ENCODE measurements at places on chromosomes 7 and 10.

DNA sequence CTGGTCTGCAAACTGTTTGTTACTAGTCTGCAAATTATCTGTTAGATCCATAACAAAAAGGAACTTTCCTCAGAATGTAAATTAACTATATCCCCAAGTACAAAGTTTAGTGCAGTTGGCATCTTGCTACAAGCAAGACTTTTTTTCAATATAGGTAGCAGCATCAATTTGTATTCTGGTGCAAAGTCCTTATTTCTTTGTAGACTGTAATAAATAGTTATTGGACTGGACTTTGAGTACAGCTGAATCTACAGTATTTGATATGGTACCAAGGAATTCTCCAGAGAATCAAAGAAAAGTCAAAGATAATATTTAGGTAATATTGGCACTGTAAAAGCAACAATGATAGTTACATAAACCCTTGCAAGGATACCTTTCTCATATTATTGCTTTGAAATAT lies 89.6 kb downstream of the EXOC6 start:
- no peak for DNase-seq

DNA sequence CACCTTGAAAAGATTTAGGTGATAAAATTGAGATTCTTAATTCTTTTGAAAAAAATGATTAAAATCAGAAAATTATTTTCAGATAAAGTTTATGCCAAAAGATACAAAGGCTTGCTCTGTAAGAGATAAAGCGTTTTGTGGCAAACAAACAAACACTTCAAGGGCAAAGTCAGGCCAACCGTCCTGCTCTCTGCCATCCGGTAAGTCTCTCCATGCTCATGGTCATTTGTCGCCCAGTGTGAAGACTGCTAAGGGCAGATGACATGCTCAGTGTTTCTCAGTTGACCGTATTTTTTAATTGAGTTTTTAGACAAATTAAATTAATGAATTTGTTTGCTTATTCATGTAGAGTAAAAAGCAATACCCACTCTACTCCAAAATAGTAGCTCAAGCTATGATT lies 60.0 kb downstream of the PTPRE start:
- no peak for DNase-seq

DNA sequence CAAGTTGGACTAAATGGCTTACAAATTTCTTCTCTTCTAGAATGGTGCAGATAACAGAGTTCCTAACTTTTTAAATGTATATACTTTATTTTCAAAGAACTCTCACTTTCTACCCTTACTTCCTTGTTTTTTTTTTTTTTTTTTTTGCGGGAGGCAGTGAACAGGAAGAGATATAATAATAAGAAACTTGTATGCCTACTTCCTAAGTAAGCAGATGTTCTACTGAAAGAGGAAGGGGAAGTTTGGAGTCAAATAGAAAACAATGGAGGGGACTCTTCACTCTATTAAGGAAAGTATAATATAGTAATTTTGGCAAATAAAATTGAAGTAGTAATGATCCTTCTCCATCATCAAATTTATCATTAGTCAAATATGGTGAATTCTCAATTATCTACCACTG lies 754.0 kb downstream of the KCNMA1 start:
- DNase-seq = no peak

DNA sequence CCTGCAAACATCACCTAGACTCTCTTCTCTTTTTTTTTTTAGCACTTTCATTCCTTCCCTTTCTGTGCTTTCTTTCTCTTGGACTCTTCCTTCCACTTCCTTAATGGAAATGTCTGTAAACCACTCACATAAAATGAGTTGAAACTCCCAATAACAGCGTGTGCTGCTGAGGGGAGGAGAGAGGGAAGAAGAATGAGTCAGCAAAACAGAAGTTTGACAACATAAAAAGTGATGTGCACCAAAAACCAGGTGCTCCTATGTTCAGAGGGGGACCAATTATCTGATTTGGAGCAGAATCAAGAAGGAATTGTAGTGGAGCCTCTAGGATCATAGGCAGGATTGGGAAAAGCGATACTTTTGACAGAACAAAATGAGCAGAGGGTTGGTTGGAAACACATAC lies 712.1 kb upstream of the IGFBP3 start:
- no peak for DNase-seq

GRCh38 chr10:51251110-51251509 lies 176.8 kb downstream of the PRKG1 start:
- DNase-seq = no peak

DNA sequence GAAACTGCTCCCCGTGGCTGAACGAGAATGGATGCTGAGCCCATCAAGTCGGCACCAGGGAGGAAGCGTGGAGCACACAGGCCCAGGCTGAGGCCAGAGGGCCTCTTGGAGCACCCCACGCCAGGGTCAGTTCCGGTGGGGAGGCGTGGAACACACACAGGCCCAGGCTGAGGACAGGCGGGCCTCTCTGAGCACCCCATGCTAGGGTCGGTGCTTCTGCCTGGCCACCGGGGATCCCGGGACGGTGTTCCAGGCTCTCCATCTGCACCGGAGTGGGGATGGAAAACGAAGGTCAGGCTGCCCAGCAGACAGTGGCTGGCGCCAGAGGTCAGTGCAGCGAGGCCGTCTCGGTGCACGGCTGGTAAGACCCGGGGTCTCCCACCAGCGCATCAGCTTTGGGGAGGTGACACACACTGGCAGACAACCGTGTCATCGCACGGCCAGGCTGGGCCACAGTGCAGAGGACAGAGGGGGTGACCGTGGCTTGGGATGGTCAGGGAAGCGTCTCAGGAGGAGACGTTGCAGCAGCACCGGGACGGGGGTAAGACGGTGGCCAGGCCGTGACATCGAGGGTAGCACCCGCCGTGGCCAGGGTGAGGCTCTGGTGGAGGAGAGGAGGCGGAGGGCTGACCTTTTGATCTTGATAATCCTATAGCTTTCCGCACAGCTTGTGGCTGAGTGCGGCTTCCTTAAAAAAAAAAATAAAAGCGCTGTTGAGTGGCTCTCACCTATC lies 203.9 kb downstream of the ELFN1 start:
- DNase-seq = no peak

Measured in PC-9 (cell line).